A673 (cell line): ENCODE measurements at places on chromosomes 3 and 15.
A peak's percentile ranks its signal among the peaks of the same experiment; 100 is the strongest.

- no peaks in the 10 kb centered on the region for H3K4me1 ChIP-seq
- H3K27ac ChIP-seq, result no peak overlapping the region
- no peaks in the 10 kb centered on the region for H3K27me3 ChIP-seq
- H3K36me3 ChIP-seq, result no peaks in the 10 kb centered on the region
Observed at GRCh38 chr3:100518244-100518643, 25.8 kb downstream of the TMEM45A start.

GRCh38 chr3:45140141-45140769 is 5.9 kb downstream of the CDCP1 start:
- no peaks in the 10 kb centered on the region for H3K4me1 ChIP-seq
- H3K36me3 ChIP-seq, result no peaks in the 10 kb centered on the region
- H3K27me3 ChIP-seq, result peaks cover 8% of the 10 kb centered on the region
- no peak overlapping the region for H3K4me3 ChIP-seq

GRCh38 chr3:181701096-181701495 is 10.6 kb upstream of the SOX2 start:
- peaks cover 3% of the 10 kb centered on the region for H3K4me1 ChIP-seq
- H3K27ac ChIP-seq, result no peak overlapping the region
- no peaks in the 10 kb centered on the region for H3K36me3 ChIP-seq
- peak overlapping the region; percentile 35 for H3K4me3 ChIP-seq

GRCh38 chr3:157844216-157844615 is 262.0 kb downstream of the SHOX2 start:
- no peaks in the 10 kb centered on the region for H3K27me3 ChIP-seq
- H3K4me1 ChIP-seq, result peaks cover 4% of the 10 kb centered on the region
- no peaks in the 10 kb centered on the region for H3K36me3 ChIP-seq
- no peak overlapping the region for H3K27ac ChIP-seq
